ENCODE measurements at places on chromosomes 2 and 18.

DNA sequence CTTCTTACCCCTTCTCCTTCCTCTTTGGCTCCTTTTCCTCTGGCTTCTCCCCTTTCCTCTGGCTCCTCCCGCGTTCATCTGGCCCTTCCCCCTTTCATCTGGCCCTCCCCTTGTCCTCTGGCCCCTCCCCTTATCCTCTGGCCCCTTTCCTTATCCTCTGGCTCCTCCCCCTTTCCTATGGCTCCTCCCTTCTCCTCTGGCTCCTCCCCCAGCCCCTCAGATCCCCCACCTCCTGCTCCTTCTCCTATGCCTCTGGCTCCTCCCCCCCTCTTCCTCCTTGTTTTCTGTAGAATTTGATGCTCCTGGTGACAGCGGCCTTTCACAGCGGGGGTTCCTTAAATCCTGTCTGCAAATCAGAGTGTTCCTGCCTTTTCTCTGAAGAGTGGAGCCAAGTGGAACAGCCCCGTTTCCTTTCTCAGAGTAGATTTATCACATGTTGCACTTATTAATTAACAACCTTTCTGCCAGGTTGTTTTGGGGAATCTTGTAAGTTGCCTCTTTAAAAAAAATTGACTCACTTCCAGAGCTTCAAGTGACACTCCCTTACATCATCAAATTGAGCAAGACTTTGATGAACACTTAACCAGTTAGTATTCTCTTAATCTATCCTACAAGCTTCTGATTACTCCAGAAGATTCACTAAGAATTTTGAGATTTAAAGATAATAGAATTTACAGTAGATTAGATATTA lies 27.9 kb downstream of the FABP1 start:
- no peak for DNase-seq

- DNase-seq, result no peak
Observed at GRCh38 chr2:204452464-204453023, 92.7 kb upstream of the PARD3B start.

DNA sequence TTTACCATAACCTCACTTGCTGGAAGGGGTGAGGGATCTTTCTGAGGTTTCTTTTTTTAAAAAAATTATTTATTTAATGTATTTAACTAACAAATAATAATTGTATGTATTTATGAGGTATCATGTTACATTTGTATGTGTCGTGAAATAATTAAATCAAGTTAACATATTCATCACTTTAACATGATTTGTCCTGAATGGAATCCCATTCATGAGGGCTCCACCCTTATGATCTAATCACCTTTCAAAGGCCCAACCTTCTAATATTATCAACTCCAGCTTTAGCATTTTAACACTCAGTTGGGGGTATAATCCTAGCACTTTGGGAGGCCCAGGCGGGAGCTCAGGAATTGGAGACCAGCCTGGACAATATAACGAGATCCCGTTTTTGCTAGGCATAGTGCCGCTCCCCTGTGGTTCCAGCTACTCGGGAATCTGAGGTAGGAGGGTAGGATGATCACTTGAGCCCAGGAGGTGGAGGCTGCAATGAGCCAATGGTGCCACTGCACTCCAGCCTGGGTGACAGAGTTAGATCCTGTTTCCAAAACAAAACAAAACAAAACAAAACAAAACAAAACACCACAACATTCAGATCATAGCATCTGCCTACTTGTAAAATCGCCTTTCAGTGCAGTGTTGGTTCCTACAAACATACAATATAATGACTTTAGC lies 1.1 kb upstream of the TAF4B start:
- DNase-seq, result no peak

DNA sequence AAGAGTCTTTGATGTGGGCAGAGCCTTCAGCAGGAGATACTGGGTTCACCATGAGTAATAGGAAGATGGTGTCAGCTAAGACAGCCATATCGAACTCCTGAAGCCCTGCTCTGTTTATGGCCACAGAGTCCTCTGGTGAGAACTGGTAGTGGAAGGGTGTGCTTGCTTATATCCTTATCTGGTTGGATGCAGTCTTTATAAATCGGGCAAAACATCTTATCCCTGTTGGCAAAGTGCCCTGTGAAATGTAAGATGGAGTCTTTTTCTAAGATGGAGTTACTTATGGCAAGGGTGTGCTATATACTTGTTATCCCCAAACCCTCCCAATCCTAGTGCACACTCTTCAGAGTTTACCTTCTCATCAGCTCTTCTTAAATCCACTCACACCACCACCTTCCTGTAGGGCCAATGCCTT lies 190.8 kb upstream of the PARD3B start:
- no peak for DNase-seq

DNA sequence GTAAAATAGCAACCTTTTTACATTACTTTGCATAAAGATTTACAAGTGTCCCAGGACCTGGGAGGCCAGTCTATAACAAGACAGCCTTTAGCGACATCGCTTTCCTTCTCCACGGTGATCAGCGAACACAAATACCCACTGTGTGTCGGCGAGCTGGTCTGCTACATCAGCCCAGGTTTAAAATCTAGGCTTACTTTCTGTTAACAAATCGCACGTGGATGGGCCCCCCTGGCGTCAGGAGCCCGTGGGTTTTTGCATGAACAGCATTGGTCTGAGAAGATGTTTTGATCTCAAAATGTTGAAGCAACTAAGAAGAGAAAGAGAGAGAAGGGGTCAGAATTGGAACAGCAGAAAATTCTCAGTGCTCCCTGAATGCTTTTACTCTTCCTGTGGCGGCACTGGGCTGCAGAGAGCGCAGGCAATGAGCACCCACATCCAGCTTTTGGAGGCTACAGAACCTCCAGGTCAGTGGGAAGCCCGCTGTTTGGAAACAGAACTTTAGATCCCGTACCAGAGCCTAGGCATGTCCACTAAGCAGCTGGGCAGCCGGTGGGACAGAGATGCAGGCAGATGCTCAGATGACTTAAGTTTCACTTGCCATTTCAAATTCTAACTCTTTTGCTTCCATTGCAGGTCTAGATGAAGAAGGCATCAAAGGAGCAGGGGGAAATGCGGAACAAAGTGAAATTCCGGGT lies 32.9 kb downstream of the CYP27C1 start:
- no peak for DNase-seq

GRCh38 chr2:100470898-100471514 lies 724 bp downstream of the NMS start:
- no peak for DNase-seq
